Left cardiac atrium (tissue), 4 donors: ENCODE measurements at places on chromosomes 16 and 17.

DNA sequence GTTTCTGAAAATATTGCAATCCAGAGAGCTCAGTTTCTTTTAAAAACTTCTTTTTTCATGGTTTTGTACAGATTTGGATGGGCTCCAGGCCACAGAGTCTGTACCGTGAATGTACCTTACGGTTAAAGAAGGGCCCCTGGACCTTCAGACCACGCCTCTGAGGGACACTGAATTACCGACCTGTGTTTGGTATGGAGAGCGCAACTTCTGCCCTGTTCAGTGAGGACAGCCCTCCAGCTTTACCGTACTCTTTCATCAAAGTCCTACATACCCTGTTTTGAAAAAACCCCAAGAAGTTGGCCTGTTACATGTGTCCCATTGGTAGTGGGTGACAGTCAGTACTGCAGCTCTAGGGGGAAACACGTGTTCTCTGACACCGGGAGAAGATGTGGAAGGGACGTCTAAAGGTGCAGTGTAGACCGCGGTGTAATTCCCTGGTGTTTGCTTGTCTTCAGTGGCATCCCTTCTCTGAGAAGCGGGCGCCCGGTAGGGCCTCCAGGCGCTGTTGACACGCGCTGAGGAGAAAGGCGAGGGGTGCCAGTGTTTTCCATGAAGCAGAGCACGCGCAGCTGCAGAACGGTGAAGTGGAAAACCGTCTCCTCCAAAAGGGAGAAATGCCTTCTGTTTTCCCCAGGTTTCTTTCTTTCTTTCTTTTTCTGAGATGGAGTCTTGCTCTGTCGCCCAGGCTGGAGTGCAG lies 6.2 kb downstream of the PGS1 start:
- DNase-seq, result no peak

DNA sequence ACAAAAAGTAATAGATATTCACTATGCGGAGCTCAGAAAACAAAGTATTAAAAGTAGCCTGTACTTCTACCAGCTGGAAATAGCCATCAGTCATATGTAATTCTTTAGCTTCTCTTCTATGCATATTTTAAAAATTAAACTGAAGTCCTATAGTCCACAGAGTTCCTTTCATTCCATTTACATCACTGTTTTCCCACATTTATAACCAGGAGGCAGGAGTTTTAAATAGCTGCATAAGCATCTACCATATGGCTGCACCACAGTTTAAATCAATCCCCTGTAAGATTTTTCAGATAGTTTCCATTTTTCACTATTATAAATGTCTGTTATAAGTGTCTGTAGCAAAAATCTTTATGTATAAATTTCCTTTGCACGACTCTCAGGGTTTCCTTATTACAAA lies 45.1 kb downstream of the ZFHX3 start:
- no peak for DNase-seq

- DNase-seq, result no peak
Measured at GRCh38 chr17:42399121-42399520, 10.9 kb upstream of the STAT3 start.

GRCh38 chr16:88810166-88810911 lies 1.4 kb downstream of the APRT start:
- DNase-seq, result no peak

DNA sequence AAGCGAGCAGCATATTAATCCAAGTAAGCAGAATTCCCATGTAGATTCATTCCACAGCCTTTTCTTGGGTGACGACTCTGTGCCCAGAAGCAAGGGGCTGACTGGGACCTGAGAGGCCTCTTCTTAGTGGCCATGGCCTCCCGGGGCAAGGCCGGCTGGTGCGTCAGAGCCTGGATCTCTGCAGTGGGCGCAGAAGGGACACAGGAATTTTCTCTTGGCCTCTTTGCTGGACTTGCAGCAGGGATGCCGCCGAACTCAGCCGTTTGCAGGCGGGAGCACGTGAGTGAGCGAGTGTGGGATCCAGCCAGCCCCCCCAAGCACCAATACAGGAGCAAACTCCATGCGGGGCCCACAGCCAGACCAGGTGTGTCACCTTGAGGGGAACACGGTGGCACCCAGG lies 151.8 kb downstream of the RPTOR start:
- DNase-seq, result no peak

DNA sequence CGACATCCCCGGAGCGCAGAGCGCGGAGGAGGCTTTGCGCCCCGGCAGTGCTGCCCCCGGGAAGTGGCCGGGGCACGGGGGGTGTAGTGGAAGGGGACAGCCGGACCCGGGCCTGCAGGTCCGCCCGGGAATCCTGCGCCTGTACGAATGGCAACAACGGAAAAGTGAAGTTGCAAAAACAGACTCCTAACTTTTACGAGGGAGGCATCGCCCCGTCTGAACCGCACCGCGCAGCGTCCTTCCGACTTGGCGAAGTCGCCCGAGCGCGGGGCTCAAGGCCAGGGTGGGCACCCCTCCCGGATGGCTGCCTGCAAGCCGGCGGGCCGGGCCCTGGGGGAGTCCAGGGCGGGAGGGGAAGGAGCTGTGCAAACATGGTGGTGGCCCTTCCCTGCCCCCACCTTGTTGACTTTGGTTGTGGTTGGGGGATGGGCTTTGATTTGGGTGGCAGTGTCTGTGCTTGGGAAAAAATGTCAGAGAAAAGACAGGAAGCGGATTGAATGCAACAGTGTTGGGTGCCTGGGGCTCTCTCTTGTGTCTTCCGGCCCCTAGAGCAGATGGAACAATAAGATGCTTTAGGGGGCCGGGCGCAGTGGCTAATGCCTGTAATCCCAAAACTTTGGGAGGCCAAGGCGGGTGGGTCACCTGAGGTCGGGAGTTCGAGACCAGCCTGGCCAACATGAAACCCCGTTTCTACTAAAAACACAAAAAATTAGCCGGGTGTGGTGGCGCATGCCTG lies 675 bp downstream of the RNF213 start:
- peak; percentile 62 for DNase-seq

- no peak for DNase-seq
Measured at GRCh38 chr17:39118674-39119419, 32.6 kb downstream of the PLXDC1 start.

DNA sequence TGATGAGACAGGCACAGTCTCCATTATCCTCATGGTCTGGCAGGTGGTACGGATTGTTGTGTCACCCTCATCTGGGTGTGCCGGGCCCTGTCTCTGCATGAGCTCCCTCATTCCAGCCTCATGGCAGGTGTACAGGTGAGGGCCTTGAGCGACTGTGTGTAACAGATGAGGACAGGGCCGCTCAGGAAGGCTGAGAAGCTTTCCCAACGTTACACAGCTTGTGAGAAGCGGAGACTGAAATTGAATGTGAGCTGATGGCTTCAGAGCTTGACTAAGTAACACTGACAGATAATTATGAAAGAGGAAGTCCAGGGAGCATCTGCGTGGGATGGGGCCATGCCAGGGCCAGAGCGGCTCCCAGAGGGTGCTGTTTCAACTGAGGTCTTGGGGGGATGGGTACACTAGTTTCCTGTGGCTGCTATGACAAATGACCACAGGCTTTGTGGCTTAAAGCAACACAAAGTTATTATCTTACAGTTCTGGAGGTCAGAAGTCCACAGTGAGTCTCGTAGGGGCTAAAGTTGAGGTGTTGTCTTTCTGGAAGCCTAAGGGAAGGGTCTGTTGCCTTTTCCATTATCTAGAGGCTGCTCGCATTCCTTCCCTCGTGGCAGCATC lies 36.7 kb downstream of the CMIP start:
- DNase-seq, result peak; percentile 59

DNA sequence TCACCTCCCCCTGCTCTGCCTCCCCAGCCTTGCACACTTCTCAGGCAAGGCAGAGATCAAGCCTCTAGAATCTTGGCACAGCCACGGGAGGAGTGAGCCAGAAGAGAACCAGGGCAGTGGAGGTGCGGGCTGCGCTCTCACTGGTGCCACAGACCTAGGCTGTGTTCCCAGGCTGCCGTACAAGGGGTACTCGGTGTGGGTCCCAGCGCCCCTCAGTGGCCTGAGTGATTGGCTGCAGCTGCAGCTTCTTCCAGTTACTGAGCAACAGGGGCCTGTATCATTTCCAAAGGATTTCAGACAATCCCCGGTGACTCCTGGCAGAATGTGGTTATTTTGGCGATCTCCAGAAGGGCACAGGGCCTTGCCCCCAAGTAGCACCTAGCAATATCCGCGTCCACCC lies 1852.1 kb downstream of the TP53TG3F start:
- DNase-seq, result no peak

DNA sequence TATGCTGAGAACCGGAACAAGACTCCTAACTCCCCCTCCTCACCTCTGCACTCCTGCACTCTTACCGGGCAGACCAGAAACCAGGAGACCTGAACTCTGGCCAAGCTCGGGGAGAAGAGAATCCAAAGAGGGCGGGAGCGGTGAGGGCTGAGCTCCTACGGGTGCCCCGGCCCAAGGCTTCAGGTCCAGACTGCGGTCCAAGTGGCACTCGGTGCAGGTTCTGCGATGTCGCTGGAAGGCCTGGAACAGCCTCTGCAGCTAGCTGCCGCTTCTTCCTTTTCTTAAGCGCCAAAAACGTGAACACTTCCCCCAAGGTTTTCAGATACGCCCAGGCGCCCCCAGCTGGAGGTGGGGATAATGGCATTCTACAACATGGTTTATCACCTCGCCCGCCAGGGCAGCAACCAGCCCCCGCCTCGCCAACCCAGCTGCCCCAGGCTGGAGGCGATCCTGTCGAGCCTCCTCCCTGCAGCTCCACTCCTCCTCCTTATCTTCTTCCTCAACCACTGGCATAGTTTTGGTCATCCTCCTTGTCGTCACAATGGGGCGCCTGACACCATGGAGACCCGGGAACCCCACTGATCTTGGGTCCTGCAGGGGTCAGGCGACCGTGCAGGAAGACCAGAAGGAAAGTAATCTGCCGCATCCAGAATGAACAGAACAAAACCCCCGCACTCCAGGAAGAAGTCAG lies 1735.9 kb downstream of the TP53TG3F start:
- no peak for DNase-seq

DNA sequence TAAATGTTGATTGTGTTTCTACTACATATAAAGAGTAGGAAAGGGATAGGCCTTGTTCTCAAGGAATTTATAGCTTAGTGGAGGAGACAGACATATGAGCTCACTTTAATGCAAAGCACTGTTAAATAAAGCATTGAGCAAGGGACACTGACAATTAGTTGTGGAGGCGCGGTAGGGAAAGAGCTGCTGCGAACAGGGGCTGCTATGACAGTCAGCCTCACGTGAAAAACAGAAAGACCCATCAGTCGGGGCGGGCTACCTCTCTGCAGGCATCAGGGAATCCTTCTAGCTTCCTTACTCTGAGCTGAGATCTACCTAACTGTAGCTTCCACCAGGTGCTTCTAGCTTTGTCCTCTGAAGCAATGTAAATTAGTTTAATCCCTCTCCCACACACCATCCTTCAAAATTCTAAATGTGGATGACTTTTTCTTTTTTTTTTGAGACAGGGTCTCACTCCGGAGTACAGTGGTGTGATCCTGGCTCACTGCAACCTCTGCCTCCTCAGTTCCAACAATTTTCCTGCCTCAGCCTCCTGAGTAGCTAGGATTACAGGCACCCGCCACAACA lies 129.9 kb upstream of the ZFHX3 start:
- no peak for DNase-seq

- no peak for DNase-seq
Measured at GRCh38 chr17:57516290-57517230, 228.5 kb downstream of the CCDC182 start.

GRCh38 chr17:40369923-40370322 lies 5.4 kb upstream of the GJD3 start:
- no peak for DNase-seq

GRCh38 chr16:68400083-68400923 lies 48.0 kb downstream of the SMPD3 start:
- DNase-seq, result no peak

GRCh38 chr17:70872103-70872502 lies 702.8 kb downstream of the KCNJ2 start:
- DNase-seq, result no peak

- no peak for DNase-seq
Measured at GRCh38 chr16:13099822-13100221, 198.4 kb downstream of the SHISA9 start.

DNA sequence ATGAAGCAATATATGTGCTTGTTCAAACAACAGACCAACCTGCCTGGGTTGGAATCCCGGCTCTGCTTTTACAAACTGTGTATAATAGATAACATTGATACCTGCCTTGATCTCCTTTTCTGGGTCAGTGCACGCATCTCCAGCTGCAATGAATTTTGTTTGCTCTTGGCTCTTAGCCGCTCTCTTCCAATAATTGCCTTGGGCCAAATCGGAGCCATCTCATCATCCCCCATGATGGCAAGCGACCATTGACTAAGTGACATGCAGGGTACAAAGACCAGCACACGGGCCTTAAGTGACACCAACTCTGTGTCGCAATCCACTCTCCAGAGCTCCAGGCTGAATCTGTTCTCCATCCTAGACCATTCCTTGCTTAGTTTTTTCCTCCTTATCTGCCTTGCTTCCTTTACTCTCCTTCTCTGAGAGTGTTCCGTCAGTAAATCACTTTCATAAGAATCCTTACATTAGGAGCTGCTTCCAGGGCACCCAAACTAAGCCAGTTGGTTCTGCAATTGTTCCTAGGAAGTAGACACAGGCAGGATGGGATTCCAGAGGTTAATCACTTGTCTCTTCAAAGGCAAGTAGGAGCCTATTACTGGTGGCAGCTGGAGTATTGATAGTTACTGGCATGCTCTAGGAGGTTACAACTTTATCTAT lies 134.2 kb downstream of the ABCA8 start:
- no peak for DNase-seq

GRCh38 chr17:56786989-56787482 lies 46.7 kb downstream of the C17orf67 start:
- no peak for DNase-seq

- no peak for DNase-seq
Measured at GRCh38 chr17:80428796-80429195, 13.8 kb downstream of the ENDOV start.

GRCh38 chr16:53100889-53101288 lies 46.1 kb downstream of the CHD9 start:
- DNase-seq, result no peak

DNA sequence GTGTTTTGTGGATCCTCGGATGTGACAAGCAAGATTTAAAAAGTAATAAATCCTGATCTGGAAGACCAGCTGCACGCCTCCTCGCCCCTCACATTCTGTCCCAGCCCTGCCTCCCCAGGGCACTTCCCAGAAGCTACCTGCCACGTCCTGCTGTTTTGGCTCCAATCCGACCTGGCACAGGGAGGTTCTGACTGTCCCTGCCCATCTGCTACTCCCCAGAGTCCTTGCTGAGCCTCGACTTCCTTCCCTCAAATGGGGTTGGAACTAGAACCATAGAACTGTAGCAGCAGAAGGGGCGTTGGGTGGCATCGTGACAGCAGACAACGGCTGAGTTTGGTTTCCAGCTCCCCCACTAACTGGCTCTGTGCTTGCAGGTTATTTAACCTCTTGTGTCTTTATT lies 71.7 kb downstream of the RPH3AL start:
- peak; percentile 8 for DNase-seq

GRCh38 chr17:15247891-15248529 lies 17.1 kb downstream of the PMP22 start:
- DNase-seq, result no peak

DNA sequence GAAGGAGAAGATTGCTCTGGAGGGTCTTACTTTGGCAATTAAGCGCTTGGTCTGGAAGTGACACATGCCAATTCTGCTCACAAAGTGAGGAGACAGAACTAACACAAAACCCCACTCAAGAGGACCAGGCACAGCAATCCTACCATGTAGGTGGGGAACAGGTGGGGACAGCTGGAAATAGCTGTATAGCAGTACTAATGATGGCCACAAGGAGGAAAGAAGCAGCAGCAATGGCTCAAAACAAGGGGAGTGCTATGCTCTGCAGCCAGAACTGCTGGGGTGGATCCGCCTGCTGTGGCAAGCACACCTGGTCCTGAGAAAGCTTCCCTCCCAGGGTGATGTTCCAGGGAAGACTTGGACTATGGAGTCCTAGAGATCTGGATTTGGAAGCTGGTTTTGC lies 17.0 kb upstream of the TMEM132E start:
- DNase-seq, result no peak
